ENCODE measurements at places on chromosomes 4 and X. TPM values are rescaled to one million over a fixed set of nuclear protein-coding genes. Genes with fewer than 3 reads are reported as not detected.

Gene SLC9B1
- total RNA-seq: 0.87 TPM

Gene VCX2
- not detected for total RNA-seq

Gene PRAF2
- 9.1 TPM for total RNA-seq

Gene CT45A3
- total RNA-seq: not detected

Gene CABS1
- not detected for total RNA-seq

Gene NR3C2
- 0.55 TPM for total RNA-seq

Gene REELD1
- total RNA-seq: not detected

Gene CRLF2
- not detected for total RNA-seq

Gene TLR10
- total RNA-seq: not detected

Gene PRIMPOL
- total RNA-seq: 17.1 TPM

Gene SRPK3
- 0.44 TPM for total RNA-seq

Gene GC
- total RNA-seq: not detected

Gene PSAPL1
- not detected for total RNA-seq

Gene LGI2
- total RNA-seq: 0.12 TPM

Gene CENPVL3
- total RNA-seq: not detected

Gene SPACA5
- total RNA-seq: not detected

Gene WDFY3
- total RNA-seq: 74.5 TPM

Gene SLITRK4
- 0.50 TPM for total RNA-seq

Gene RBMX2
- total RNA-seq: 21.0 TPM

Gene GDPD2
- total RNA-seq: not detected

Gene H2AZ1
- total RNA-seq: 741 TPM

Gene CLNK
- not detected for total RNA-seq
